ENCODE measurements at places on chromosomes 4 and X.

GRCh38 chrX:30693999-30694650 lies 40.9 kb downstream of the GK start:
- DNase-seq = no peak

- peak; percentile 11 for DNase-seq
These were observed 457.1 kb downstream of the MID1IP1 start for GRCh38 chrX:39258331-39258730.

DNA sequence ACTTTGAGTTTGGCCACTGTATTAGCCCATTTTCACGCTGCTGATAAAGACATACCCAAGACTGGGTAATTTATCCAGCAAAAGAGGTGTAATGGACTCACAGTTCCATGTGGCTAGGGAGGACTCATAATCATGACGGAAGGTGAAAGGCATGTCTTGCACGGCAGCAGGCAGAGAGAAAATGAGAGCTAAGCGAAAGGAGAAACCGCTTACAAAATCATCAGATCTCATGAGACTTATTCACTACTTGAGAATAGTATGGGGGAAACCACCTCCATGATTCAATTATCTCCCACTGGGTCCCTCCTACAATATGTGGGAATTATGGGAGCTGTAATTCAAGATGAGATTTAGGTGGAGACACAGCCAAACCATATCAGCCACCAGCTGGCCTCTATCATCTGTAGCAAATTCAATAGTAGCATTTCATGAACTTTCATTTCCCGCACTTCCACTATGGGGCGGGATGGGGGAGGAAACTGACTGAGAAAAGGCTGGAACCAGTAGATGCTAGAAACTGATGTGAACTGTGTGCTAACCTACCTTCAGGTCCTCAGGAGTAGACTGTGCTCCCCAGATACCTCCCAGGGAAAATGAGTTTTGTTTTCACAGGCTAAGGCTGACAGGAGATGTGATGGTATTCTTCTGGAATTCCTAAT lies 35.3 kb upstream of the LGI2 start:
- DNase-seq = no peak

DNA sequence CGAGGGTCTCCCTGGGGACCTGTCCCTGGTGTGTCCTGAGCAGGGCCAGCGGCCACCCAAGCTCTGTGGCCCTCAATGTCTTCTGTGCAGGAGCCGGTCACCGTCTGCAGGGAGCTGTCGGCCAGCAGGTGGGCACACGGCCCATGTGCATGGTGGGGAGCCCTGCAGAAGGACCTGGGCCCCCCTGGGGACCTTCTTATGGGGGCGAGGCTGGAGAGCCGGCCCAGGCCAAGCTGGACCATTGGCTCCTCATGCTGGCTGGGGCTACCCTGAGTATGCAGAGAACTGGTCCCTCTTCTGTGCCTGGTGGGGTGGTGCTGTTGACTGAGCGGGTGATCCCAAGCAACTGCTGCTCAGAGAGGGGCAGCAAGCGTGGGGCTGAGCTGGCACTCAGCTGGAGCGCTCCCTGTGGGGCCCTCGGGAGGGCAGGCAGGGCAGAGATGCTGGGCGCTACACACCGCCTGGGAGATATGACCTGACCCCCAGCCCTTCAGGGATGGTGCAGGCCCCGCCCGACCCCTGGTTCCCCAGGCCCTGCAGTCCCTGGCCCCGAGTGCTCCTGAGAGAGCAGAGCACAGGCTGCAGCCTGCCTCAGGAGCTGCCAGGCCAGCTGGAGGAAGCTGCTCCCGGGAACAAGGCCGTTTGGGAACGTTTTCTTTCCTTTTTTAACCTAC lies 14.8 kb downstream of the NAT8L start:
- no peak for DNase-seq

DNA sequence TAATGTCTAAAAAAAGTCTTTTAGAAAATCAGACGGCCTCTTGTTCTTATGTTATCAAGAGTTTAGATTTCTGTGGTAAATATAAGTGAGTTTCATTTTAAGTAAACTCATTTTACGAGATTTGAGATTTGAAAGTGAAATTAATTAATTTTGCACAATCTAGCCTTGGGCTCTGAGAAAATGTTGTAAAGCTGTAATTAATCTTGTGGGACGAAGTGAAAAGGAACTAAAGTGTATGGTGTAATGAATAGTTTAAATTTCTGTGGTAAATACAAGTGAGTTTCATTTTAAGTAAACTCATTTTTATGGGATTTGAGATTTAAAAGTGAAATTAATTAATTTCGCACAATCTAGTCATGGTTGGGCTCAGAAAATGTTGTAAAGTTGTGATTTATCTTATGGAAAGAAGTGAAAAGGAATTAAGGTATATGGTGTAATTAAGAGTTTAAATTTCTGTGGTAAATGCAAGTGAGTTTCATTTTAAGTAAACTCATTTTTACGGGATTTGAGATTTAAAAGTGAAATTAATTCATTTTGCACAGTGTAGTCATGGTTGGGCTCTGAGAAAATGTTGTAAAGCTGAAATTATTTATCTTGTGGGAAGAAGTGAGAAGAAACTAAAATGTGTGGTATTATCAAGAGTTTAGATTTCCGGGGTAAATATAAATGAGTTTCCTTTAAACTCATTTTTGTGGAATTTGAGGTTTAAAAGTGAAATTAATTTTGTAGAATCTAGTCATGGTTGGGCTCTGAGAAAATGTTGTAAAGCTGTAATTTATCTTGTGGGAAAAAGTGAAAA lies 1.6 kb downstream of the SCML1 start:
- no peak for DNase-seq

DNA sequence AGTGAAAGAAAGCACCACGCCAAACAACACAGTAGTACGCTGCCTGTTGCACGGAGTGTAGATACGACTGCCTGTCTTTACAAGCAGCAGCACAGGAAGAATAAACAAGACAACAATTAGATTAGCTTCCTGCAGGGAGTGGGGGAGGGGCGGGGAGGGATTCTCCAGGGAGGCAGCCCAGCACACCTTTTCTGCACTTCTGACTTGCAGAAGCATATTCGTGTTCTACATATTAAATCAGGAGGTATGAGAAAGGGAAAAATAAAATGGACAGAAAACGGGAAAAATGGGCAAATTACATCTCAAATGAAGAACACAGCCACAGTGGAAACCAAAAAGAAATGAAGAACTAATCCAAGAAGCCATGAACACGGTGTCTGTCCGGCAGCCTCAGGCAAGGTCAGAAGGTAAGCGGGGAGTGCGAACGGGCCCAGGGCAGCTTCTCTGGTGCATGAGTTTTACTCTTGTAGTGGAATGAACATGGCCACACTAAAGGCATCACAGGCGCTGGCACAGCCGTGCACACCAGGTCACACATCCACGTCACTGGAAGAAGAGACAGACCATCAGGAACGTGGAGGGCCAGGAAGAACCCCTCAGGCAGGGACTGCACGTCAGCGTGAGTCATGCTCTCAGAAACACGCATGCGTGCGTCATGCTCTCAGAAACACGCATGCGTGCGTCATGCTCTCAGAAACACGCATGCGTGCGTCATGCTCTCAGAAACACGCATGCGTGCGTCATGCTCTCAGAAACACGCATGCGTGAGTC lies 20.1 kb upstream of the ADRA2C start:
- DNase-seq = no peak

GRCh38 chrX:12770440-12770839 lies 20.8 kb upstream of the PRPS2 start:
- peak; percentile 33 for DNase-seq

GRCh38 chr4:169229571-169230028 lies 41.2 kb downstream of the SH3RF1 start:
- peak; percentile 93 for DNase-seq

DNA sequence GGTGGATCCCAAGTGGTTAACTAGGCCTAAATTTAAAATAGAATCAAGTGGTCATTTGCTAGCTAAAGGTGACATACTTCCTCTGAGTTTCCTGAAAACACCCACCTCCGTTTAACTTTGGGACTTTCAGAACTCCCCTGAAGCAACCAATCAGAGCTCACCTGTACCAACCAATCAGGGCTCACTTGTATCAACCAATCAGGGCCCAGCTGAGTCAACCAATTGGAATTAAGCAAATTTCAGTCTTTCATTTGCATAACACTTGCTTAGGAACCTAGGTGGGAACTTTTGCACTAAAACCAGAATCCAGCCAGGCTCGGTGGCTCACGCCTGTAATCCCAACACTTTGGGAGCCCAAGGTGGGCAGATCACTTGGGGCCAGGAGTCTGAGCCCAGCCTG lies 15.9 kb downstream of the GPC4 start:
- DNase-seq = no peak

DNA sequence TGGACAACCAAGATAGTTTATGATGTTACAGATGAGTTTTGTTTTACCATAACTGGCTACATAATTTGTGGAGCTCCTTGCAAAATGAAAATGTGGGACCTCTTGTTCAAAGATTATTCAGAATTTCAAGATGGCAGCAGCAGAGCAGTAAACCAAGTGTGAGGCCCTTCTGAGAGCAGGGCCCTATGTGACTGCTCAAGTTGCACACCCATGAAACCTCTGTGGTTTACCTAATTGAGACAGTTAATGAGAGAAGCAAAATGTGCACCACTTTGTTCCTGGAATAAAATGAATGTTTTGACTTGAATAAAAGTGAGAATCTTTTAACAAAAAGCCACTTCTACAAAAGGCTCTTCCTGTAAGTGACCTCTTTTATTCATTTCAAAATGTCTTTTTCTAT lies 519.2 kb downstream of the RPA4 start:
- DNase-seq = no peak

DNA sequence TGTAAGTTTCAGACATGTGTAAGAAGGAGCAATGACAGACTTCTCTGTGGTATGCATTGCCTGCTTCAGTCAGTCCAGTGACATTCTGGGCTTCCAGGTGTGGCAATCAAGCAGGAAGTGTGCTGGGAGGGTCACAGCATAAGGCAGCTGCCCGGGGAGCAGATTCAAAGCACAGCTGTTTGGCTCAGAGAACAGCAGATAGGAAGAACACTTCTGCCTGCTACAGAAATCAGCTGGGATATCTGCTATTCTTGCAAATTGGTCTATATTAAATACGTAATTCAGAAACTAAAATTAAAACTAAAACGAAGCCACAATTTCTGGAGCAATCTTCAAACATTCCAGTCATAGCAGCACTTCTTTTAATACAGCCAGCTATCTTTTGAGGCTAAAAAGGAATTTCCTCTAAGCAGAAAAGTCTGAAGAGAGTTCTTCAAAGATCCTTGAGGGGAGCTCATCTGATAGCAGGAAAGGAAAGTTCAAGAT lies 47.5 kb upstream of the GALNT7 start:
- peak; percentile 17 for DNase-seq

DNA sequence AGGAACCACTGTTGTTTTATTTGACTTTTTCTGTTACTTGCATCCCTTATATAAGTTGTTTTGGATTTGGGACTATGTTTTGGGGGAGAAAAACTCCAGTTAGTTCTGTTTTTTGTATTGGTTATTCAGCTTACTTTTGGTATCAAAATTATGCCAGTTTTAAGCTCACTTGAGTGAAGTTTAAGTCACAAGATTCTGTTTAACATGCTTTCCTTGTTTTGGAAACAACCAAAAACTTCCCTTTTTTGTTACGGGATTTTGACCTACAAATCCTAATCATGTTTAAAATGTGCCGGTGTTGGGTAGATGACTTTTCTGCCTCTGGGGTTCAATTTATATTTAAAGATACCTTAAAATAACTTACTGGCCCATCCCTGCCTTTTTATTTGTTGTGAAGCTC lies 36.0 kb downstream of the CCNI start:
- DNase-seq = no peak
